ENCODE measurements at places on chromosomes 3 and 15.

- DNase-seq: no peak
Measured at GRCh38 chr3:37291275-37291700, 116.9 kb upstream of the LRRFIP2 start.

DNA sequence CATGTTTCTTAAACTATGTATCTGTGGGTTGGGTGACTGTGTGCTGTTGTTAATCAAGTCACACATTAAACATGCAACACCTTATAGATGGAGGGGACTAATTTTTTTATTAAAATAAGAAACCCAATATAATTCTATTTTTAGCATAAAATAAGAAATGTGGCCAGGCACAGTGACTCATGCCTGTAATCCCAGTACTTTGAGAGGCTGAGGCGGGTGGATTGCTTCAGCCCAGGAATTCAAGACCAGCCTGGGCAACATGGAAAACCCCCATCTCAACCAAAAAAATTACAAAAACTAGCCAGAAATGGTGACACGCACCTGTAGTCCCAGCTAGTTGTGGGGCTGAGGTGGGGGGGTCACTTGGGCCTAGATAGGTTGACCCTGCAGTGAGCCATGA is 1021.0 kb downstream of the EPHA3 start:
- no peak for DNase-seq

- no peak for DNase-seq
Measured at GRCh38 chr15:57950381-57950946, 115.0 kb downstream of the ALDH1A2 start.

- DNase-seq: no peak
Measured at GRCh38 chr3:131775650-131776049, 259.2 kb downstream of the CPNE4 start.

DNA sequence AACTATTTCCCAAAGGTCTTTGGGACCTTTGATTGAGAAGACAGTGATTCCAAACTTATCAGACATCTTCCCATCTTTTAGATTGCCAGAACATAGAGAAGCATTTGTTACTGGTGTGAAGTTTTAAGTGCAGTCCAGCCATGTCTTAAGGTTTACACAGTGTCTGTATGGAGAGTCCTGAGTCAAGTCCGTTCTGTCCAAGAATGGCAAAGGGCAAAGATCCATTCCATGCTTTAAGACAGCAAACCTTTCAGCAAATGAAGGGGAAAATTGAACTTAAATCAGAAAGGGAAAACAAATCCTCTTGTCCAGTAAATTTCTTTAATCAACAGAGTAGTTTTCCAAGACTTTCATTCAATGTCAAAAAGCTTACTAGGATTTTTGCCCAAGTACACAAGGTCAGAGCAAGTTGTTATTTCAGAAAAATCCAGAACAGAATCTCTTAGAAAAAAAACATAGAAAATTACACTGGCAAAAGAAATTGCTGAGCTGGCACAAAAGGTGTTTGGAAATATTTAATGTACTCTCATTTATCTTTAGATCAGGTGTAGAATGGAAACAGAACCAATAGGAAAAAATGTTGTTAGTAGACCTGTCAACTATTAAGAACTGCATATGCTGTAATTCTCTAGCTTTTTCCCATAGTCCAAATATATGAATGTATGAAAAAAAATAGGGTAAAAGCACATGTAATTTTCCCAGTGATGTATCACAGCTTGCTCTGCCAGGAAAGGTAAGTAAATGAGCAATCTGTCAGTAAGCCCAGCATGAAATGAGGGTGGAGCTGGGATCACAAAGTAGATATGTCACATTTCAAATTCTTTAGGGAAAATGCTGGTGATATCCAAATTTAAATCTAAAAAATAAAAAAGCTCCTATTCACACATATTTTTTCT is 1099.9 kb downstream of the TUSC7 start:
- DNase-seq: no peak

- DNase-seq: no peak
Measured at GRCh38 chr3:178306432-178307115, 229.7 kb upstream of the KCNMB2 start.

DNA sequence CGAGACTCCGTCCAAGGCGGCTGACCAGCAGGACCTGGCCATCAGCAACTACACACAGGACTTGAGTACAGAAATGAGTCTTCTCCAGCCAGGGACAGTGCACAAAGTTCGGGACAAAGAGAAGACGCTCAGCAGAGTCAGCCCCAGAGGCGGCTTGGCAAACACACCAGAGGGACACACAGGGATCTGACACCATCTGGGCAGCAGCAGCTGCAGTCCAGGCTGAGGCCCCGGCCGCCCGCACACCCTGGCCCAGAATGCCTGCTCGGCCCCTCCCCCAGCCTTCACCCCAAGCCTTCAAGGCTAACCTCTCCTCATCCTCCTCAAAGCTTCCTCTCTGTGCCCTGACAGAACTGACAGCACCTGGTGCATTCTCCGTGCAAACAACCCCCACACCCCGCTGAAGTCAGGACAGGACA is 61.1 kb downstream of the XXYLT1 start:
- DNase-seq: no peak

GRCh38 chr3:106006001-106006400 is 137.2 kb upstream of the CBLB start:
- no peak for DNase-seq

DNA sequence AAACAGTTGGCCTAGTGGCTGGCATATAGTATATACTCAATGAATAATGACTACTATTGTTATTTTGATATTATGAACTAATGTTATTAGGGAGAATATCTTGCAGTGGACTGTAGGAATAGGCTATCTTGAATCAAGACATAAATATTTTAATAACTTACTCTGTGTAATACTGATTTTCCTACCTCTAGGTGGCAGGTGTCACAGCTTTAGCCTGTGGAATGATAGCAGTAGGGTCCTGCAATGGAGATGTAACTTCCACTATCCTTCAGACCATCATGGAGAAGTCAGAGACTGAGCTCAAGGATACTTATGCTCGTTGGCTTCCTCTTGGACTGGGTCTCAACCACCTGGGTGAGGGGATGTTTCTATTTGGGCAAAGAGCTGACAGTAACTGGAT is 6.5 kb downstream of the PSMD2 start:
- DNase-seq: no peak

GRCh38 chr15:89837134-89837829 is 22.6 kb upstream of the ANPEP start:
- DNase-seq: no peak

DNA sequence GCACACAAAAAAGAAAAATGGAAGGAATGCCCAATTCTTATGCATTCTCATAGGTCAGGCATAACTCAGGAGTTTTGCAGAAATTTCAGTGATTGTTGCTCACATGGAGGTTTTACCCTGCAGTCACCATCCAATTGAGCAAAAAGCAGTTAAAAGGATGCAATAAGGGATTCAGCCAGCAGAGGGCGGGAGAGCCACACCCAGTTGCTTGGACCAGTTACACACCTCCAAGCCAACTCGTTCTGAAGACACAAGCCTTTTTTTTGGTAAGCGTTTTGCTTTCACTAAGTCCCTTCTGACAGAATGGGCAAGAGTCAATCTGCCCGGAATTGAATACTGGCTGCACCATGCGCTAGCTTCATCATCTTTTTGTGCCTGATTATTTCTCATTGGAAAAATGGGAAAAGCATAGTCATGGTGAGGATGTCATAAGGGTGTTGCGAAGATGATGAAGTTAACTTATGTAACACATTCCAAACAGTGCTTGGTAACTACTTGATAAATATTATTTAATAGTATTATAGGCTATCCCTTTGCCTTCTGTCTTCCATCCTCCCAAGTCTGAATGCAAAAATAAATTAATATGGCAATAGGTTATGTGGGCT is 154.4 kb upstream of the SGO1 start:
- peak; percentile 52 for DNase-seq

DNA sequence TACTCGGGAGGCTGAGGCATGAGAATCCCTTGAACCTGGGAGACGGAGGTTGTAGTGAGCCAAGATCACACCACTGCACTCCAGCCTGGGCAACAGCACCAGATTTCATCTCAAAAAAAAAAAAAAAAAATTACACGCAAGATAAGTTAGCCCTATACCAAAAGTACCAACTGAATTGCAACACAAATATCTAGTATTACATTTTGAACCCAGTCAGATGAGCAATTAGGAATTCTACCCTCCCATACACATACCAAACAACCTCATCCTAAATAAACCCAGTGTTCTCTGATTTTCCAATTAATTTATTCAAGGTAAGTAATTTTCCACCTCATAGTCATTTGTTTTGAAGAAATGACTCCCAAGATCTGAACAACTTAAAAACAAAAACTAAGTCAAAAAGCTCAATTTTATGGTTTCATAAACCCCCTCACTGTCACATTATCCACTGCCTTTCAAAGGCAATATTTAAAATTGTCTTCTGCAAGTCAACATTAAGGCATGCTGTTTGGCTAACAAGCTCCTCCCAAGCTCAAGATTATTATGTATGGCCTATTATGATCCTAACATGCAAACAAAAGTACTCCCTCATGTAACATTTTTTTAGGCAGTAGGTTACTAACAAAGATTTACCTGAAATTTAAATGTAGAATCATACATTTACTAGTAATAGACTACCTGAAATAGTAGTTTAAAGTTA is 4.5 kb downstream of the RAF1 start:
- DNase-seq: no peak

DNA sequence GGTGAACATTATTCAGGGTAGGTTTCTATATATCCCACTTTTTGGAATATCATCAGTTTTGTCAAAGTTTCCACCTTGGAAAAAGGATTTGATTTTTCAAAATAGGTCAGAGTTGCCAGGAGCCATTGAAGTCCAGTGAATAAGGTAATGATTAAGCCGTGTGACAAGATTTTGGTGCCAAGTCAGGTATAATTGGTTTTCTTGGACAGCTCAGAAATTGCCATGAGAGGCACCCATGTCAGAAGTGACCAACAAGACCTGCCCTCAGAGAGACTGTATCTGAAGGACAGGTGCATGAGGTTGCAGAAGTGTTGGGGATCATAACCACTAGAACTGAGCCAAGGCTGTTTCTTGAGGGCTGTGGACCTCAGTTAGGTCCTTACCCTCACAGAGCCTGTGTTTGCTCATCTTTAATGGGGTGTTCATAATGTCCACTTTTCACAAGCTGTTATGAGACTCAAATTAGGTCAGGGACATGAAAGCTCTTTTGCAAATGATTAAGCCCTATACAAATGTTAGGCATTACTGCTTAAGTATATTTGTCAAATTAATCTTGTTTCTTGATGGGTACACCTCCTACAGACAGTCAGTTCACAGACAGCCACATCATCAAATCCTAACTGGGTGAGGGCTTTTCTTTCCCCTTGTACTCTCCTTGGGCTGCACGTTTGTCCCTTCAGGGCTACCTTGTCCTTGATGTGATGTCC is 32.3 kb downstream of the CASR start:
- DNase-seq: no peak

DNA sequence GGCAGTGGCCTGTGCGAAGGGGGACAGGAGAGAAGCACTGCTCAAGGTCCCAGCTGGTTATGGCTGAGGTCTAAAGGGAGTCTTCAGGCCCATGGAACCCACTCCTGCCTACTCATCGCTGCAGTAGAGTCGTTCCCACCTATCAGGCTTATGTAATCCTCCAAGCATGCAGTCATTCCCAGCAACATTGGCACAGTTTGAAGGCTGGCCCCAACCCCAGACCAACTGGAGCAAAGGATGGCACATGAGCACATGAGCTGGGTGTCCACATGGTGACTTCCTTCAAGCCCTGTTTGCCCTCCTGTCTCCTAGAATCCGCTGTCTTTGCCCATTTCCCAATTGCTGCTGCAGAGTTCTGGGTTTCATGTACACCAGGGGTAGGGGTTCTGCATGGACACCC is 60.5 kb upstream of the FGD5 start:
- no peak for DNase-seq

DNA sequence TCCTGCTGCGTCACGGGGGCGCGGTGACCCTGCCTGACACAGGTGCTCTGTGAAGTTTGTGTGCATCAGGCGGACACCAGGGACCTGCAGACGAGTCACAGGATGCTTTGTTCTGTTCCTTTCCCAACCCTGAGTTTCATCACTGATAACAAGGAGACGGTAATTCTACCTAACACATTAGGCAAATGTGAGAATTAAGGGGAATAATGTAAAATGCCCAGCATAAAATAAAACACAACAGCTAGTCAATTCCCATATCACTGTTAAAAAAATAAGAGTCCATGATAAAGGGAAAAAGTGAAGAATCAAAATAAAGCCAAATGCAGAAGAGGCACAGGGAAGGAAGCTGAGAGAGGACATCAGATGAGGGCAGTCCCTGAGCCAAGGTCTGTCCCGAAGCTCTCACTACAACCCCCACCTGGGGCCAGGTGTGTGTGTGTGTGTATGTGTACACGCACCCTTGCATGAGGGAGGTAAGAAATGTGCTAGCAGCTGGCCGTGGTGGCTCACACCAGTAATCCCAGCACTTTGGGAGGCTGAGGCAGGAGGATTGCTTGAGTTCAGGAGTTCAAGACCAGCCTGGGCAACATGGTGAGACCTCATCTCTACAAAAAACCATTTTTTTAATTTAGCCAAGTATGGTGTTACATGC is 27.5 kb downstream of the PLA2G4D start:
- no peak for DNase-seq

GRCh38 chr3:61687663-61688306 is 126.4 kb downstream of the PTPRG start:
- DNase-seq: no peak

GRCh38 chr15:56281145-56281544 is 37.5 kb upstream of the RFX7 start:
- no peak for DNase-seq

DNA sequence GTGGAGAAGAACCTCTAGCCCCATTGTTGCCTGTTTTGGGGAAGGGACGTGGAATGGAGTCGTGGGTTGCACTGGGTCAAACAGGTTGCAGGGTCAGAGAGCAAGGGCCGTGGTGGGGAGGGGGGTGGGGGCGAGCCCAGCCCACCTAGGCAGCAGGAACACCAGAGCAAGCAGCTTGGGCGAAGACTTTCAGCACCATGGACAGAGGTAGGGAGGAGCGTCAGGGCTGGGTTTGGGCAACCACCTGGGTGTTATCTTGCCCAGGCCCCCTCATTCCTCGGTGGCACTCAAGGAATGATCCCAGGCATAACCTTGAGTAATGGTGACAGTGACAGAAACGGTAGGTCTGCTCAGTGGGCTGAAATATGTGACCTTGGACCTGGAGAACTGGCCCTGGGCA is 45.9 kb upstream of the TMEM115 start:
- no peak for DNase-seq

DNA sequence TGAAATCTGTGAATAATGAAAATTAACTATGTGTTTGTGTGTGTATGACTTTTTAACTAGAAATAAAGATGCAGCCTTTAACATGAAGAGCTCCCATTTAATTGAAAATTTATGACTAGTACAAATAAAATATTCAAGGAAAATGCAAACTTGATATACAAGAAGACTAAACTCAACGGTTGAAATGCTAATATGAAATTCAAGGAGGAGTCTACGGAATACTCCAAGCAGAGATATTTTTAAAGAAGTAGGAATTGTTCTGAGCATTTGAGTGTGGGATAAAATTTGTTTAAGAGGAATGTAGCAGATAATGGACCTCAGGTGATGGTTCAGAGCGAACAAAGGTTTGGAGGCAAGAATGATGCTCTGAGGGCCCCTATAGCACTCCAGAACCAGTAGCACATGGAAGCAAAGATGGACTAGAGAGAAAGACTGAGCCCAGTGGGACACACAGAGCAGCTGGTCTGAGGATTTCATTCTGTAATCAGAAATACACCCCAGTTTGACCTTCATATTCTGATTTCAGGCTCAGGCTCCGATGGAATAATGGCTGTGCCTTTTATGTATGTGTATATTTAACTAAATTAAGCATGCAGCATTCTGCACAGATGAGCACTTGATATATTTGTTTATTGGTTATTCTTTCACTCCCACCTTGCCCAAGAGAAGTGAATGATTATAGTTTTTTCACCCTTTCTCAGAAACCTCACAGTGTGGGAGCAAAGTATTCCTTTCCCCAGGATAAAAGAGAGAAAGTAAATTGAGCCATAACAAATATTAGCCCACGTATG is 227.1 kb downstream of the ZPLD1 start:
- no peak for DNase-seq

- no peak for DNase-seq
Measured at GRCh38 chr3:76051145-76051544, 265.8 kb upstream of the ZNF717 start.

Measured in glomerular endothelial cell (primary cell).